ENCODE measurements at places on chromosomes 1 and 21. TPM values are rescaled to one million over a fixed set of nuclear protein-coding genes. Genes with fewer than 3 reads are reported as not detected.
A peak's percentile ranks its signal among the peaks of the same experiment; 100 is the strongest.

GRCh38 chr21:37193006-37193405 is 74.1 kb downstream of the VPS26C start:
- no peak overlapping the region for H3K4me3 ChIP-seq
- H3K27me3 ChIP-seq = no peaks in the 10 kb centered on the region
- H3K27ac ChIP-seq = no peak overlapping the region
- DNase-seq = no peak

- no peaks in the 10 kb centered on the region for H3K27me3 ChIP-seq
- DNase-seq = no peak
- no peak overlapping the region for H3K27ac ChIP-seq
- H3K4me3 ChIP-seq = no peak overlapping the region
Measured at GRCh38 chr1:46098027-46098712, 34.3 kb downstream of the PIK3R3 start.

DNA sequence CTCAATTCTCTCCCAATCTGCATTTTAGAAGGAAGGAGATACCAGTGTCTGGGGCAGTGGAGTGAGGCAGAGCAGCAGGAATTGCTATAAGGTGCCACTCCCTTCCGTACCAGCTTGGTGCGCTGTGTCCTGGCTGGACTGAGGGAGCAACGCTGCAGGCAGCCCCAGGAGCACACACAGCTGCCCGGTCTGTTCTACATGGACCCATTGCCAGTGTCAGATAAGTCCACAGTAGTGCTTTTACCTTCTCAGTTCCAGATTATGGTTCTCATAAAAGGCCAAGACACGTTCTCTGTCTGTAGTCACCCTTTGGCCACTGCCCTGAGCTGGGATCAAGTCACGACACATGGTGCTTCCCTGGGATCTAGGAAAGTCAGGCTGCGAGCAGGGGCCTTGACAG is 44.1 kb upstream of the BARHL2 start:
- no peaks in the 10 kb centered on the region for H3K4me1 ChIP-seq
- H3K36me3 ChIP-seq = no peaks in the 10 kb centered on the region
- H3K27ac ChIP-seq = no peak overlapping the region
- DNase-seq = no peak

DNA sequence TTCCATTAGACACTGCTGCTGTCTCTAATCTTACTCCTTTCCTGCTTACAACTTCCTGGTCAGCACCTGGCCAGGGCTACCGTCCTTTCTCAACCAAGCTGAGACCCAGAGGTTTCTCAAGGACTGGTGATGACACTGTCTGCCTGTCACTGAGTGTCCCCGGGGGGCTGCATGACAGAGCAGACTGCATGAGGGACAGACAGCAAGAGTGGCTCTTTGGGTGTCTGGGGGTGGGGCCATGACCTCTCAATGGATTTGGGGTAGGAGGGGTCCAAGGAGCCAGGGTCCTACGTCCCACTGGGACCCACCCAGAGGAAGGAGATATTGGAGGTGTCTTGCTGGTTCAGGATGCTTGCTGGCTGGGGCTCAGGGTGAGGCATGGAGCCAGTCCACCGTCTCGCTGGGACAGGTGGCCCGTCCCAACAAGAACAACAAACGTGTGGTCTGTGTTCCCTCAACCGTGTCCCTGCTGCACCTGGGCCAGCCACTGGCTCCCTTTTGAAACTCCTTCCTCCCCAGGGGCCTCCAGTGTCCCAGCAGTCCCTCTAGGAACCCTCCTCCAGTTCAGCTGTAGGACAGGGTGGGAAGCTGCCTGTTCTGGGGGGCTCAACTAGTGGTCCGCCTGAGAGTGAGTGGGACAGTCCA is 344.6 kb upstream of the AJAP1 start:
- H3K27me3 ChIP-seq = peaks cover 4% of the 10 kb centered on the region
- DNase-seq = no peak
- H3K36me3 ChIP-seq = no peaks in the 10 kb centered on the region
- no peaks in the 10 kb centered on the region for H3K4me1 ChIP-seq

DNA sequence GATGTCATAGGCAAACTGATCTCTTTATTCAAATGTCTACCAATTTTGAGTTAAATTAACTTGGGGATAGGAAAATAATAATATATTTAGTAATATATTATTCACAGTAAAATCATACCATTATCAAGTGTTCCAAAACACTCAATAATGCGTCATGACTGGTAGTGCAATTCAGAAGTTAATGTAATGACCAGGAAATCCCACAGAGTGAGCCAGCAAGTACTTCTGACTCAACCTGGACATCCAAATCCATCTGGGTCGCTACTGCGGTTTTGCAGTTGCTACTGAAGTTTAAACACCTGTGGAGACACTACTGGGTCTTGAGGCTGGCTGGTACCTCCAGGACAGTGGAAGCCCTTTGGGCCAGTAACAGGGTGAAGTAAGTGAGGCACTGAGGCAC is 44.8 kb downstream of the DPYD start:
- no peaks in the 10 kb centered on the region for H3K27me3 ChIP-seq
- peaks cover 12% of the 10 kb centered on the region for H3K36me3 ChIP-seq
- DNase-seq = no peak
- H3K27ac ChIP-seq = no peak overlapping the region
- H3K4me1 ChIP-seq = no peaks in the 10 kb centered on the region

Gene FAM89A
- total RNA-seq = 54.6 TPM

DNA sequence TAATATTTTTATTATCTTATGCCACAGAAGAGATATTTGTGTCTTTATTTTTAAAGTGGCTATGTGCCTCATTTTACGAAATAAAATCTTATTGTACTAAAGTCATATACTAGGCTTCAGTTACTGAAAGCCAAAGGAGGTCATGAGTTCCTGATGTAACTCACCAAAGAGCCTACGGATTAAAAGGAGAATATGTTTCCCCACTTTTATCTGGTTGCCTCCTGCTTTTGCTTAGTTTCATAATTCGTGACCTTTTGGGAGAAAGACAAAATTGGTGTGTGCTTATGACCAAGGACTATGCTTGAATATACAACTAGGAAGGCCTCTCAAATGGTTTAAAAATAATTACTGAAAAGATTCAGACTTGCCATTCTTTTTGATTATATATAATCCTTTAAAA is 18.2 kb upstream of the AHCTF1 start:
- H3K27me3 ChIP-seq = no peaks in the 10 kb centered on the region
- no peaks in the 10 kb centered on the region for H3K36me3 ChIP-seq
- H3K4me1 ChIP-seq = no peaks in the 10 kb centered on the region
- DNase-seq = no peak
- peak overlapping the region; percentile 36 for H3K27ac ChIP-seq

Gene PDPN
- 33.3 TPM for total RNA-seq

GRCh38 chr1:47505267-47505666 is 67.4 kb downstream of the FOXD2 start:
- DNase-seq = no peak
- peaks cover 16% of the 10 kb centered on the region for H3K4me1 ChIP-seq
- no peak overlapping the region for H3K4me3 ChIP-seq
- no peaks in the 10 kb centered on the region for H3K36me3 ChIP-seq
- H3K27ac ChIP-seq = no peak overlapping the region
- peaks cover 52% of the 10 kb centered on the region for H3K27me3 ChIP-seq

DNA sequence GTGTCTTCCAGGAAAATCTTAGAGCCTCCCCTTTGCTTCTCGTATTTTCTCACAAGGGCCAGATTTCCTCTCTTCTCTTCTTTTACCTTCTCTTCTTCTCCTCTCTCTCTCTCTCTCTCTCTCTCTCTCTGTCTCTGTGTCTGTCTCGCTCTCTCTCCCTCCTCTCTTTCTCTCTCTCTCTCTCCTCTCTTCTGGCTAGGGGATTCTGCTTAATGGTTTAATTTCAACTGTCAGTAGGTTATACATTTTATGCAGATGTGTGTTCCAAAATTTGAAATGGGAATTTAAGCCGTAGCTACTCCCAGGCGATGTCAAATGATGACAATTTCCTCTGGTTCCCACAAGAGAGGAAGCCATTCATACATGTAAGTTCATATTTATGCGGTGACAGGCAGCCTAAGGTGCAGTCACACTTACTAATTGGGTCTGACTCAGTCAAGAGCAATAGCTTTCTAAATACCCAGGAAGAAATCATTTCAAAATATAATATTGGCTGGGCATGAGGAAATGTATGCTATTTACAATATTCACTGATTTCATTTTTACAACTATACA is 1.4 kb downstream of the DSCAM start:
- peaks cover 42% of the 10 kb centered on the region for H3K27me3 ChIP-seq
- no peak for DNase-seq
- H3K36me3 ChIP-seq = no peaks in the 10 kb centered on the region
- no peak overlapping the region for H3K27ac ChIP-seq

Gene GBP4
- 41.0 TPM for total RNA-seq

- H3K4me1 ChIP-seq = peaks cover 25% of the 10 kb centered on the region
- no peaks in the 10 kb centered on the region for H3K36me3 ChIP-seq
- DNase-seq = no peak
- H3K27ac ChIP-seq = peak overlapping the region; percentile 48
Measured at GRCh38 chr1:182795563-182796228, 6.1 kb downstream of the NPL start.

Gene CFAP45
- total RNA-seq = 10.2 TPM

- H3K27me3 ChIP-seq = no peaks in the 10 kb centered on the region
- H3K36me3 ChIP-seq = no peaks in the 10 kb centered on the region
- H3K4me3 ChIP-seq = no peak overlapping the region
- DNase-seq = no peak
- H3K4me1 ChIP-seq = no peaks in the 10 kb centered on the region
Measured at GRCh38 chr1:106584107-106584506, 472.4 kb upstream of the PRMT6 start.

DNA sequence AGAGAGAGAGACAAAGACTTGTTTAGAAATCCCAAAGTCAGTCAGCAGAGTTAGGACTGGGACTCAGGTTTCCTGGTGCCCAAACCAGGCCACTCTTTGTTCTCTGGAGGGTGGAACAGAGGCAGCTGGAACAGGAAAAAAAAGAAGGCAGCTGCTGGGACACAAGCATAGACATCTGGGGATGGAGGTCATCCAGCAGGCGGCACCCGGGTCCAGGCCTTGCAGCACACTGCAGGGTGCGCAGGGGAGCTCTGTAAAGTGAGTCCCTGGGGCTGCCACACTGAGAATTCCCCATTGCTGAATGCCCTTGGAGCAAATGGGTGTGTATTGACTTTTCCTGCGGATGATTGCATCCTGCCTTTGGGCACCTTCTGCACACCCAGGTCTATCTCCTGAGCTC is 222.9 kb upstream of the CSF3R start:
- no peaks in the 10 kb centered on the region for H3K36me3 ChIP-seq
- DNase-seq = no peak
- H3K4me1 ChIP-seq = peaks cover 6% of the 10 kb centered on the region
- H3K27ac ChIP-seq = no peak overlapping the region

Gene LCA5L
- 3.0 TPM for total RNA-seq

Gene KIF21B
- total RNA-seq = 4.7 TPM

GRCh38 chr1:243554686-243555085 is 295.4 kb downstream of the AKT3 start:
- no peaks in the 10 kb centered on the region for H3K4me1 ChIP-seq
- no peaks in the 10 kb centered on the region for H3K36me3 ChIP-seq
- DNase-seq = no peak
- no peak overlapping the region for H3K27ac ChIP-seq
- no peaks in the 10 kb centered on the region for H3K27me3 ChIP-seq

Gene S100A7A
- not detected for total RNA-seq
